Stimulated activated CD4-positive, alpha-beta T cell treated with anti-CD3 and anti-CD28 coated beads, Interleukin-15, amount 100 ng/mL, for 1 hour (primary cell): ENCODE measurements at places on chromosomes 2 and 18.

GRCh38 chr2:31788273-31788672 lies 207.5 kb upstream of the SRD5A2 start:
- no peak for DNase-seq

GRCh38 chr18:8705238-8705960 lies at the start of gene MTCL1:
Gene MTCL1, plus strand, starts transcription at chr18:8705556. Its CDS starts 105 bp downstream, at chr18:8705661.
- no peak for DNase-seq

- DNase-seq = no peak
Measured at GRCh38 chr2:133139847-133140533, 428.3 kb downstream of the NCKAP5 start.

DNA sequence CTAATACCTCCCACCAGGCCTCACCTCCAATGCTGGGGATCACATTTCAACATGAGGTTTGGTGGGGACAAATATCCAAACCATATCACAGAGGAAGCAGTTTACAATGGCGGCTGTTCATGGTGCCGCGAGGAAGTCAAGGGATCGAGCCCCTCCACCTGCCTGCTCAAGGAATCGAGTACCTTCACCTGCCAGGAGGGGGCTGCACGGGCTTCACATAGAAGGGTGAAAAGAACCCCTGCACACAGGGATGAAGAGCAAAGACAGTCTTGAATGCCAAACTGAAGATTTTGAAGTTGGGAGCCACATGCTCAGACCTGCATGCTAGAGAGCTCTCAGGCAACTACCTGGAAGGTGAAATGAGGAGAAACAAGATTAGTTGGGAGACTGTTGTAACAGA lies 110.3 kb downstream of the KCNF1 start:
- no peak for DNase-seq
